Muscle of leg (tissue), 16 donors: ENCODE measurements at places on chromosomes 6 and 20. TPM values are rescaled to one million over a fixed set of nuclear protein-coding genes. Genes with fewer than 3 reads are reported as not detected.

The MYB gene
- total RNA-seq, result 0.40 TPM

The BACH2 gene
- 3.6 TPM for total RNA-seq

The FOXQ1 gene
- 0.04 TPM for total RNA-seq

The SASH1 gene
- 42.2 TPM for total RNA-seq

DNA sequence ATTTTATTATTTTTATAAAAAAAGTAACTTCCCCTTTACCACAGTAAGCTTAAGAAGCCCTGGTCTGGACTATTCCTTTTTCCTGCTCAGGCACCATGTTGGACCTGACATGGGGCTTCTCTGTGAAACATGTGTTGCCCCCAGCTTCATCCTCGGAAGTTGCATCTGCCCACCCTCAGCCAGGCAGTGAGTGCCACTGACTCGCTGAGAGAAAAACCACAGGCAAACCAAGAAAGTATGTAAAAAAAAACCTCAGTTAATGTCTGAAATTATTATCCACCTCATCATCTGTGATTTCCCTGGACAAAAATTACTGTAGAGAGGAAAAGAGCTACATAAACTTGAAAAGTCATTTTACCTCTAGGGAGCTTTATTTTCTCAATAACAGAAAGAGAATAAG, 109.9 kb upstream of the MCHR2 start:
- DNase-seq, result no peak

DNA sequence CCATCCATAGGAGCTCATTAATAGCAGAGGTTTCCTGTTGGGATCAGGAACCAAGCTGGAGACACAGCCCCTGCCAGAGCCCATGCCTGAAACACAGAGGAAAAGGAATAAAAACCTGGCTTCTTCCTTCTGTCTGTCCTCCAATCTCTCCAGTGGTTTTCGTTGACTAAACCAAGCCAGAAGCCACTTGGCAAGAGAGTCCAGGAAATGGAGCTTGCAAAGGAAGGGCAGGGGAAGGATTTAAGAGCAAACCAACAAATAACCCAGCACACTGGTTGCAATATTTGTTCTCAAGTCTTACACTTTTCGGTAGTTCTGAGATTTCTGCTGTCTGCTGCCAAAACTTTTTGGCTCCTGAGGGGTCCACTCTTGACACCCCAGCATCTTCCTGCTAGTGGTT, 137.0 kb upstream of the BMP2 start:
- DNase-seq, result peak; percentile 29

DNA sequence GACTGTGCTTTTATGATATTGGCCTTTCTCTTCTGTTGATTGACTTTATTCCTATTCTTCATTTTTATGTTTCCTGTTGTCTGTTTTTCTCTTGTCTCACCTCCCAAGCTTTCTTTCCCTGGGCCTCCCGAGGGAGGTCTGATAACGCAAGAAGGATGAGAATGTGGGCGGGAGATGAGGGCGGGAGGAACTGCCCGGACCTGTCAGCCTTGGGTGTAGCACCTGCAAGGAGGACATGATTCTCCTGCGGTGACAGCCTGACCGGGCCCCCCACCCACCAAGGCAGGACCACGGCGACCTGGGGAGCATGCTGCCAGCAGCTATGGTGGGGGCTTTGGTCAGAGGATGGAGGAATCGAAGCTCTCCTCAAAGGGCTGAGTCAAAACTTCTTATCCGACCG, 86.9 kb downstream of the PLEKHG1 start:
- DNase-seq, result no peak

DNA sequence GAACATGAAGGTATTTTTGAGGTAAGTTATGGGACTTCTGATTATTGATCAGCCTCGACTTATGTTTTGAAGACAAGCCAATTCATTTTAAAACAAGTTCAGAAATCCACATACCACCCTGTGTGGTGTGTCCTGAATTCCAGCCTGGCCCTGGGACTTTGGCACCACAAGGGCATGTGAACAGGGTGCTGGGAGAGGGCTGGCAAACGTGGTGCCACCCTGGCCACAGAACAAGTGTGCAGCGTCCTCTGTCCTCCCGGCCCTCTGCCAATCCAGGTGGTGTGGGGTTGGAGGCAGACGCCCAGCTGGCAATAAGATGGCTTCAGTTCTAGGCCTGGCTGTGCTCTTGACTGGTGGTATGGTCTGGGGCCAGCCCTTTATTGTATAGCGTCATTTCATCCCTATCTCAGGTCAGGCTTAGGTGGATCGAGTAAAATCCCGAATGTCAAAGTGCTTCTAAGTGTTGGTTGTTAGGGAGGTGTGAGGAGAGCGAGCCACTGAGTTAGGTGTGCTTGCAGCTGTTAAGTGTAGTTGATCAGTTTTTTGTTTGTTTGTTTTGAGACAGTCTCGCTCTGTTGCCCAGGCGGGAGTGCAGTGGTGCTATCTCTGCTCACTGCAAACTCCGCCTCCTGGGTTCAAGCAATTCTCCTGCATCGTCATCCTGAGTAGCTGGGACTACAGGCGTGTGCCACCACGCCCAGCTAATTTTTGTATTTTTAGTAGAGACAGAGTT, 84.2 kb downstream of the RNF144B start:
- DNase-seq, result no peak

GRCh38 chr6:108250240-108250866, 10.5 kb downstream of the SNX3 start:
- no peak for DNase-seq

GRCh38 chr6:25404693-25405169, 125.6 kb downstream of the CARMIL1 start:
- no peak for DNase-seq

DNA sequence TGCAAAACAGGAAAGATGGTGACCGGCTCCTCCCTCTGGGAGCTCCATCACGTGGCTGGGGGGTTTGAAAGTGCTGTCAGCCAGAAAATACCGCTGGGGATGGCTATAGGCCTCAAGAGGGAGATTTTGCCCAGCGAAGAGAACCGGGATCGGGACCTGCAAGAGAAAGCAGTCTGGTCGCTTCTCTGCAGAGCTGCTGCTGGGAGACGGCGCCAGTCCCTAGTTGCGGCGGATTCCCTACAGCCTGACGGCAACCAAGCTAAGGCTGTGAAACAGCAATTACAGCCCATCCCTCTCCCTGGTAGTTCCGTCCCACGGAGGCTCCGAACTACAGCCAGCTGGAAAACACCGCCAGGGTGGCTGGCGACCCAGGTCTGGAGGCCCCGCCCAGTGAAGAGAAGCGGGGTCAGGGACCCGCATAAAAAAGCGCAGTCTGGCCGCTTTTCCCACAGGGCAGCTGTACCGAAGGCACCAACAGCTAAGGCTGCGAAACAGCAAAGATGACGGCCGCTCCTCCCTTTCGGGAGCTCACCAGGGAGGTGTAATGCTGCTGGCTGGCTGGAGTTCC, 238.1 kb upstream of the IRAK1BP1 start:
- DNase-seq, result no peak

DNA sequence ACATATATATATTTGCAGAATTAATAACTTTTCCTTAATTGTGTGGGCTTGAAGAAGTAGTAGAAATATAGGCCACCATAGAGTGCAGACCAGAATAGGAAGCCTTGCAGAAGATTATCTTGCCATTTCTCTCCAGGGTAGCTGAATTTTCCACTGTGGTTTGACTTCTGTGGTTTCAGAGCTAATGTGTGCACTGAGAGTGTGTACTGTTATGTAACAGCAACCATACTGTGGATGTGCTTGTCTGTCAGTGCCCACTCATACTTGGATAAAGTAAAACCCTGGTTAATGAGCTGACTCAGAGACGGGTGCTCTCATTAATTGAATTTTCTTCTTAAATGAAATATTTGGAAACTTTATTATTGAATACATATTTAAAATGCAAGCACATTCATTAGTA, 57.2 kb downstream of the CEP43 start:
- DNase-seq, result peak; percentile 13

- no peak for DNase-seq
Measured at GRCh38 chr6:111576291-111576690, 29.4 kb downstream of the TRAF3IP2 start.

DNA sequence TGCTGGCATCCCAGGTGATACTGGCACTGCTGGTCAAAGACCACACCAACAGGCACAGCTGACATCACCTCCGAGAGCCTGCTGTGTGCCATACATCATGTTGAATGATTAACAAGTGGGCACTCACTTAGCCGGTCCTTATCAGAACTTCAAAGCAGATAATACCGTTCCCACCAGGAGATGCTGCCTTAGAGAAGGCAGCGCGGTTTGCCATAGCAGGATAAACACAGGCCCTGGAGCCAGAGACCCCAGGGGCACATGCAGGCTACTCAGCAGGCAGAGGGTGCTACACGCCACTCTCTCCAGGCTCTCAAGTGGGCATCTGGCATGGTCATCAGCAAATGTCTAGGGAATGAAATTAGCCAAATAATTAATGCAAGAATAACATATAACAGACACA, 86.5 kb upstream of the CST7 start:
- DNase-seq, result no peak
